ENCODE measurements at places on chromosomes 4 and X.

GRCh38 chr4:28287831-28288233 lies 1427.2 kb downstream of the STIM2 start:
- DNase-seq: no peak

DNA sequence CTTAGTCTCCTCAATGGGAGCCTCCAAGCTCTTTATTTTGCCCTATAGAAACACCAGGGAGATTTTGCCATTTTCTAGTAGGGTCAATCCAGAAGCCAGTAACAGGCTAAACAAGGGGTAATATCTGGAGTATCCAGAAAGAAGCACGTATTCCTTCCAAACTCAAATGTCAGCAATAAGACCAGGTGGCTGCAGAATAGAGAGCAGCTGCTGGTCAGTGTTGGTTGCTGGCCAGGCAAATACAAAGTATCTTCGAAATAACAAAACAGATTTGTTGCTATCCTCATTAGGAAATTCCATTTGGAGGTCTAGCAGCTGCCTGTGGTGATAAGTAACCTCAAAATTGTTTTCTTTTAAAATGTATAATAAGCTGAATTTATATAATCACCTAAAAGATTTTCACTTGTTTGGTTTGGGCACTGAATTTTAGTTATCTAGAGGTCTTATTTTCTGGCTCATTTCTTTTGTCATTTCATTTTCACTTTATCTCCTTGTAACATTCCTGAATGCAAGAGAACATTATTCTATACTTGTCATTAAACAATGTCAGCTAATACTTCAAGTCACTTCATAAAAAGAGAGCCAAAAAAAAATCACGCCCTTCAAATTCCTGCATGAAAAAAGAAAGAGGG lies 320.6 kb downstream of the DTHD1 start:
- no peak for DNase-seq

DNA sequence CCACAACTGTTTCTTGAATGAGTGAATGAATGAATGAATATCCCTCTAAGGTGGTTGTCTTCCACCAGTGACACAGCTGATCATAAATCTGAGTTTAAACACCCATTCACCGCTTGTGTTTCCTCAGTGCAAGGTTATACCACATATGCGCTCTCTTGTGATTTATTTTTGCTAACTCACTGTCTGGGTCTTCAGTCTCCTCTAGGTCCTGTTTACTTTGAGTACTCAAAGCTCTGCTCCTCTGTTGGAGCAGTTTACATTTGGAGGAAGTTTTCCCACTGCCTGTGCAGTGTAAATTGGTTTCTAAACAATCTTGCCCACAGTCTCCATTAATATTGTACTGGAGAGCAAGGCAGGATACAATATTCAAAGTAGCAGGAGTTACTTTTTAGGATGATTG lies 212.6 kb upstream of the JADE1 start:
- DNase-seq: no peak

- DNase-seq: no peak
Measured at GRCh38 chr4:98469771-98470170, 188.6 kb downstream of the TSPAN5 start.

DNA sequence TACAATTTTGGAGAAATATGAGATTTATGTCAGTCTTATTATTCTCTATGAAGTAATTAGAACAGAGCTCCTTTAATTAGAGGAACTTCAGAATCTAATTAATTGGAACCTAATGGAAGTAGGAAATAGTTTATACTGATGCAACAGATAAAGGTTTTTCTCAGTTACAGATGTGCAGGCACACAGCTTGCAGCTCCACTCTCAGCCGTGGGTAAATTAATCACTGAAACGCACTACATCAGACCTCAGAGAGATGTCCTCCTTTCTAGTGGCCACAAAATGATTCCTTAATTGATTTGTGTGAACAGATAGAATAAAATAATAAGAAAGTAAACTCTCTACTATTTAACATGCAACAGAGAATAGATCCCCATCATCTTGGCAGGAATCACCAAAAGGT lies 21.5 kb upstream of the NPY2R start:
- DNase-seq: no peak

DNA sequence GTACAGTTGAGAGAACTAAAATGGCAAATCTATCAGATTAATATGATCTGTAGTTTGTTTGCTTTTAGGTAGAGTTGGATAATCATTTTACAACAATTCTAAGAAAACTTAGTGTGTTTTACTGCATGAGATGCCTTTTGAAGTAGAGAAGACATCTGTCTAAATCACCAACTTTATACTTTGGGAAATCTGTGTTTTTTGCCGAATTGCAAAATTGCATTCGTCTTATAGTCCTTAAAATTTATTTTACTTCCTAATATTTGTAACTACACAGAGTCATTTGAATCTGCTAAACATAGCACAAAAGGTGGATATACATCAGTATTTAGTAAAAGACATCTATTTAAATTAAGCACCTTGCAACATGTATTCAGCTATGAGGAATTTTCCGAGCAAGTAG lies 100.0 kb downstream of the CCSER1 start:
- no peak for DNase-seq

GRCh38 chrX:134622056-134622812 lies 36.0 kb downstream of the PLAC1 start:
- no peak for DNase-seq

GRCh38 chr4:152700151-152700550 lies 20.4 kb upstream of the TMEM154 start:
- no peak for DNase-seq

DNA sequence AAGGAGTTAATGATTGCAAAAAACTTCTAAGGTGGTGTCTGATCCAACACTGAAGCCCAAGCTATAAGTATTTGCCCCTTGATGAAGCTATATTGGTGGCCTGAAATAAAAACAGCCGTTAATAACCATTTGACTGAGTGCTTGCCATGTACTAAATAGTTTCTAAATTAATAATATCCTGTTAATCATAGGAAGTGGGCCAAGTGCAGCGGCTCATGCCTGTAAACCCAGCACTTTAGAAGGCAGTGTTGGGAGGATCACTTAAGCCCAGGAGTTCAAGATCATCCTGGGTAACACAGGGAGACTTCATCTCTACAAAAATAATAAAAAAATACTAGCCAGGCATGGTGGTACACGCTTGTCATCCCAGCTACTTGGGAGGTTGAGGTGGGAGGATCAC lies 8.3 kb downstream of the NDP start:
- no peak for DNase-seq

DNA sequence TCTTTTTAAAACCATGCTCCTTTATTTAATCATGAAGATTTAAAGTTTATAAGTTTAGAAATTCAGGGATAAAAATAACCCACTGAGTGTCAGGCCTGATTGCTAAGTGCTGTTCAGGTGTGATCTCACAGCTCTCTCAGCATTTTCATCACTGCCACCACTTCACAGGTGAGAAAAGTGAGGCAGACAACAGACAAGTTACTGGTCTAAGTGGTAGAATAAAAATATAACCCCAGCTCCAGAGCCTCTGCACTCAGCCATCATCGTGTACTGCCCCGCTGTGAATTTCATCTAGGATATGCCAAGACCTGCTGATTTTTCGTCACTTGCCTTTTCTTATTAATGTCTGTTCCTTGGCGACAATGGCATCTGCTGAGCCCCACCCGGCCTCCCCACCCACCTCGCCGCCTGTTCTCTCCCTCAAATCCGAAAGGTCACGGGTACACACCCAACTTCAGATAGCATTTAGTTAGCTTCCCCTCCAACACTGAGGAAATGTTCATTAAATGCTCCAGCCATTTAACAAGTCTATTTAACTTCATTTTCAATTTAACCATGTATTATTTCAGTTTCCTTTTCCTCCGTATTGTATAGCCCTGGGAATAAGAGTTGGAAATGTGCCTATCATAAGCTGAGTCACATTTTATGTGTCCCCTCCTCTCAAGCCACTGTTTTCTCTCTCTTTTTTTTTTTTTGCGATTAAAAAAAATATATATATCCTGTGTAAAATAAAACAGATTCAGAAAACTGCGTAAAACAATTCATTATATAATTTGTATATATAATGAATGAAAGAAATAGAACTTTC lies 236.5 kb downstream of the CBR4 start:
- no peak for DNase-seq

GRCh38 chr4:184590196-184590595 lies 59.1 kb downstream of the CASP3 start:
- DNase-seq: no peak

DNA sequence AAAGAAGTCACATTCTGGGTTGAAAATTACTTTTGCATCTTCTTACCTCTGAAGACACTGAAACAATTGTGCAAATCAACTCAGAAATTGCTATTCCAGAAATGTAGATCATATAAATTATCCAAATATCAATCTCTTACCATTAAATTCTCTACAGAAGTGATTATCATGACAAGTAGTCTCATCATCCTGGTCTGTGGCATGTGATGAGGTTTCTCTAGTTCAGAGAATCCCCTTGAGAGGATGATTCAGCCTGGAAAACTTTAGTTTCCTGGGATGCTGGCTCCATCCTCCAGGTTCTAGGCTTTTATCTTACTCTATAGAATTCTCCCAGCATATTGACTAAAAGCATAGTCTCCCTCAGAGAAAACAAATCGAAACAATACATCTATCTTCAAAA lies 76.2 kb upstream of the S100G start:
- no peak for DNase-seq

DNA sequence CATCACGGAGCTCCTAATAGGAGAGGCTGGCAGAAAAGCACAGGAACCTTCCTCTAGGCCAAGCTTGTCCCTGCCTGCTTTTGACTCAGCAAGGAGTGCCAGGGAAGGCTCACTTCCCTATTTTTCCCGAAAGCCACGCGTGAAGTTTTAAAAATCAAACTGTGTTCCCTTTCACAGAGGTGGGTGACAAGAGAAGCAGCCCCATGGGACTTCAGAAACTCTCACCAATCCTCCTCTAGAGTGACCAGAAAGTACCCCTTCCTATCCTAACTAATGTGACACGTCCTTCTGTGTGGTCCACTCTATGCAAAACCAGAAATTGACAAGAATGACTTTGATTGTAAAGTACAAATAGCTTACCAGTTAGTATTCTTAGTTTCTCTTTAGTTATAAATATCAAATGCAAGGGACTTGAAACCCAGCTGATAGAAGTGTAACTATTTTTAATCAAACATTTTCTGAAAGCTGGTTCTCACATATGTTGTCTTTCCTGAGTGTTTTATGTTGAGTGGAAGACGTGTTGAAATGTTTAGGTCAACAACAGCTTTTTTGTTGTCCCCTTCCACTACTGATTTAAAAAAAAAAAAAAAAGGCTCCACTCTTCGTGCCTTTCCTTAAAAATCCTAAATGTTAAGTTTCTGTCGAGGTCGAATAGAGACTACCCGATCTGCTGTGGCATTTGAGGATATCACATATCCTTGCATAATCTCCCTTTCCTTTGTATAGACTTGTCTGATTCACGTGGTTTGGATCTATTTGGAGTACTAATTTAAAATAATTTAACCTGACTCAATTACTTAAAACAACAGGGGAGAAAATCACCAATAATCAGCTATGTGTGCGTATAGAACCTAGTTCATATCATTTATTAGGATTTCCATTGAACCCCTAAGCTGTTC lies 42.1 kb downstream of the NFKB1 start:
- DNase-seq: no peak

- DNase-seq: no peak
Measured at GRCh38 chr4:57080781-57081650, 29.2 kb downstream of the IGFBP7 start.

- no peak for DNase-seq
Measured at GRCh38 chr4:1532549-1533395, 126.5 kb upstream of the NKX1-1 start.

DNA sequence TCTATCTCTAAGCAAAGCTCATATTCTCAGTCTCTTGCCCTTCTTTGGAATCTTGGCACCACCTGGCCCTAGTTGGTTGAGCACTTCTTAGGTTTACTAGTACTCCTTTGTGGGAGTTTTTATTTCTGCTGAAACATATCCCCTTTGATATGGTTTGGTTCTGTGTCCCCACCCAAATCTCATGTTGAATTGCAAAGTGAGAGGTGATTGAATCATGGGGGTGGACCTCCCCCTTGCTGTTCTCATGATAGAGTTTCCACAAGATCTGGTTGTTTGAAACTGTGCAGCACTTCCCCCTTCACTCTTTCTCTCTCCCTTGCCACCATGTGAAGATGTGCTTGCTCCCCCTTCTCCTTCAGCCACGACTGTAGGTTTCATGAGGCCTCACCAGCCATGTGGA lies 22.2 kb upstream of the SYNPO2 start:
- no peak for DNase-seq

GRCh38 chr4:80788798-80789197 lies 241.7 kb upstream of the BMP3 start:
- DNase-seq: no peak

GRCh38 chr4:128924951-128925350 lies 115.5 kb downstream of the JADE1 start:
- DNase-seq: no peak

- DNase-seq: no peak
Measured at GRCh38 chr4:102627831-102628523, 126.8 kb downstream of the NFKB1 start.

DNA sequence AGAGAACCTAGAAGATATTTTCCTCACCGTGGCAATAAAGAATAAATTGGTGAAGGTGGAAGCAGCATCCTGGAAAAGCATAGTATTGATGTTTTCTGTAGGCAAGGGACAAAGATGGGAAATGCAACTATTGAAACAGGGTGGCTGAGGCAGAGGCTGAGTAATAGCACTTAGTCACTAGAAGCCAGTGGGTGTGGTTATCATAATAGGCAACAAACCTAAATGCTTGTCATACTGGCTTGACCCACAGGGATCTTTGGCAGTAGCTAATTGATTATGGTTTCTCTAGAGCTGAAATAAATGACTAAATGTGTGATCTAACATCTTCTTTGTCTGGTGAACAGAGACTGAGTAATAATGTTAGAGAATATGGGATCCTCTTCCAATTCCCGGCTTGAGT lies 353.6 kb upstream of the RPS6KA3 start:
- DNase-seq: no peak

GRCh38 chr4:78544678-78545077 lies 6.9 kb upstream of the ANXA3 start:
- no peak for DNase-seq

GRCh38 chr4:69104719-69105275 lies 8.5 kb downstream of the UGT2B7 start:
- no peak for DNase-seq

DNA sequence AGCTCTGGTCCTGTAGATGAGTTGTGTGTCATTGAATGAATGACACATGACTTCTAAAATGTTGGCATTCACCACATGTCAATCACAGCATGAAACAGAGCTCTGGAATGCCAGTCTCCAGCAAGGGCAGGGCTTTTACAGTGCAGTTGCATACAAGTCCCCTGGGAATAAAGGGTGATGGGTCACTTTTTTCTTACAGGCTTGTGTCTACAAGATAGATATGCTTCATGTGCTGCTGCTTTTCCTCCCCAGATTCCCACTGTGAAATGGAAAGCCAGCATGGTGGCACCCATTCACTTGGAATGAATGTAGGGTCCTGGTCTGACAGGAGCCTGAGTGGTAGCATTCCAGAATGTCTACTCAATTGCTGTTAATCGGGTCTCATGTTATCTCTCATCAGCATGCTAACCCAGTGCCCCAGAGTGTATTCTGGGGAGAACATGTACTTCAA lies 159.1 kb upstream of the KIT start:
- DNase-seq: no peak
